ENCODE measurements at places on chromosomes 6 and 20. TPM values are rescaled to one million over a fixed set of nuclear protein-coding genes. Genes with fewer than 3 reads are reported as not detected.

DNA sequence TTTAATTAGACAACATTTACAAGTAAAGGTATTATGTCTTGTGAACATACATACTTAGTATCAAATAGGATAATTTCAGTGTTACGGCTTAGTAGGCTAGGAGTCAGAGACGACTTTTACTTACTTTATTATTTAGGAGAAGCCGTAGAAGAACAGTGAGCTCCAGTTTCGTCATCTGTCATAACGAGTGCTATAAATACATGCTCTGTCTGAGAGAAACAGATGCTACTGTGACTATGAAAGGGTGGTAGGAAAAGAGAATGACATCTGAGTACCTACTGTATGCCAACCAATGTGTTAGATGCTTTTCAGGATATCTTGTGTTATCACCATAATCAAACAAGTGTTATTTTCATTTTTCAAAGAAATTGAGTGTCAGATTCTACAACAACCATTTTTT lies 119.0 kb downstream of the EYA4 start:
- no peak for ATAC-seq

DNA sequence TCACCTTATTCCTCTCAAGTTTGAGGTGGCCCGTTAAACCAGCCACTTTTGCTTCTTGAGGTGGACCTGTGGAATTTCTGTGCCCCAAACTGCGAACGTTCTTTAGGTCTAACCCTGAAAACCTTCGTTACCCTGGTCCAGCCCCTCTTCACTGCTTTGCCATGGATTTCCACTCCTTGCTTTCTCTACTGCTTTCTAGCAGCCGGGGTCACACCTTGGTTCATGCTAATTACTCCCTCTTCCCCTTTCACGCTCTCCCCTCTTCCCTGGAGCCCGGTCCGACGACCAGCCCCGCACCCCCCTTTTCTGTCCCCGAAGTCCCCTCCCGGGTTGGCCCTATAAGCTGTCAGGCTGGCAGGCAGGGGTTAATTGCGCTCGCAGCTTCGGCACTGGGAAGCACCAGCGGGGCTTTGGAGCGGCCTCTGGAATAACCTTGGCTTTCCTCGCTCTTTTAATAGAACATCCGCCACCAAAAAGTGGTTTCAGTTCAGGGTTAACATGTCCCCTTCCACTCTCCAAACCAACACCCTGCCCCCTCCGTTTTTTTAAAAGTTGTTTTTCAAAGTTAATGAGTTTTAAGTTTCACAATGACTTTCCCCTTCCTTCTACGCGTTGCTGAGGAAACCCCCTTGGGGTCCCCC lies 1.4 kb upstream of the HIVEP1 start:
- ATAC-seq: peak; percentile 9

DNA sequence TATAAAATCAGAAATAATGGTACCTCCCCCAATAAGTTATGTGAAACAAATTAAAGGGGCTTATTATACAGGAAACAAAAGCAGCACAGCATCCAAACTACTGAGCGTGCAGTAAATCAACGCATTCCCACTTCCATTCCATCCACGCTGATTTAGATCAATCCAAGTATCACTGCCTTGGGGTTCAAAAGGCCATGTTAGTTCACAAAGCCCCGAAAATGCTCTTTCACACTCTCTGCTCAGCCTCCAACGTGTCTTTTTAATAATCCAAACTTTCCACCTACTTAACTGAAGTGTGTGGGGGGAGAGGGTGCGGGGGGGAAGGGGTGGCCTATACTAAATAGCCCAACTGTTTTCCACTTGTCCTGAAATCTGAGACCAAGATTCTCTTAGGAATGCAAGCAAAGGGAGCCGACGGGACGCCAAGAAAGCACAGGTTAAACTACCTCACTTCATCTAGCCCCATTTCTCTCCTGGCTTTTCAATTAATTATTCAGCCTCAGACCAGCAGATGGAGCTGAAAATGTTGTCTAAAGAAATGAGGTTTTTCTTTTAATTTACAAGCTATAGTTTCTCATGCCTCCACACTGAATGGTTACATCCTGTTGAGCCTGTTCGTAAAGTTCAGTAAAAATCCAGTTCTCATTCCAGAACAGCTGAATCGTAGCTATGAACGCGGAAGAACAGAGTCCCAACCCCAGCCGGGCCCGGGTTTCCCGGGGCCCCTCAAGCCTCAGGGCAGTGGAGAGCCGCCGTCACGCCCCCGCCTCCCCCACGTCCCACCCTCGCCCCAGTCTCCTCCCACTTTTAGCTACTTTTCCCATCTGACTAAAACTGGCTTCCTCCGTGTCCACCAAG lies 1.0 kb upstream of the NXT1 start:
- no peak for ATAC-seq

- ATAC-seq: no peak
Observed at GRCh38 chr6:87654875-87655454, 47.1 kb downstream of the AKIRIN2 start.

DNA sequence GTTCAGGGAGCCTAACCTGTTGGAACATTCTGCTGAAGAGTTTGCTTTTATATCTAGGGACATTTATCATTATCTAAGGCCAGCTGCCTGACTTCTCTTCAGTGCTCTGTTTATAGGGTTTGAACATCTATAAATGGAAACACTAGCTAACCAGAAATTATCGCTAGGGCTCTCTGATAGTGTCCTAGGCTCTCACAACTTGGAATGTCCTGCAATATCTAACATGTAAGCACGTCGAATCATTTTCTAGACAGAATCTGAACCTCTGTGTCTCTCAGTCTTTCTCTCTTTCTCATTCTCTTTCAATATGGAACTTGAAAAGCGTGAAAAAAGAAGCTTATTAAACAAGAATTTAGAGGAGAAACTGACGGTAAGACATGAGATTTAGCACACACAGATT lies 92.5 kb upstream of the MLIP start:
- ATAC-seq: no peak

DNA sequence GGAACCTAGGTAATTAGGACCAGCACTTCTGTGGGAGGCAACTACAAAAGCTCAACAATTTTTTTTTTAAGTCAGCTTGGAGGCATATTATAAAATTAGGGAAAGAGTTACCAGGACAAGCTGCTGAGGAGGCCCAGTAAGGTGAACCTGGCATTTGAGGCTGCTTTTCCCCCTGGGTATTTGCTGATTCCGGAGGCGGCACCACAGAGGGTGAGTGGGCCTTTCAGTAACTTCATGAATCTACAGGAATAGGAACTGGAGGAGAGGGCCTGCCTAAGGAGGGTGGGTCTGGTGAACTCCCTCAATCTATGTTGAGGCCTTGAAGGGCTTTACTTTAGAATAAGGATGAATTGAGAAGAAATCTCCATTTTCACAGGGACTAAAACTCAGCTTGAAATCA lies 14.6 kb downstream of the TSPYL4 start:
- ATAC-seq: no peak

GRCh38 chr6:97626671-97627441 lies 343.8 kb upstream of the MMS22L start:
- ATAC-seq: peak; percentile 41

GRCh38 chr20:32906200-32906599 lies 47.5 kb downstream of the EFCAB8 start:
- ATAC-seq: no peak

DNA sequence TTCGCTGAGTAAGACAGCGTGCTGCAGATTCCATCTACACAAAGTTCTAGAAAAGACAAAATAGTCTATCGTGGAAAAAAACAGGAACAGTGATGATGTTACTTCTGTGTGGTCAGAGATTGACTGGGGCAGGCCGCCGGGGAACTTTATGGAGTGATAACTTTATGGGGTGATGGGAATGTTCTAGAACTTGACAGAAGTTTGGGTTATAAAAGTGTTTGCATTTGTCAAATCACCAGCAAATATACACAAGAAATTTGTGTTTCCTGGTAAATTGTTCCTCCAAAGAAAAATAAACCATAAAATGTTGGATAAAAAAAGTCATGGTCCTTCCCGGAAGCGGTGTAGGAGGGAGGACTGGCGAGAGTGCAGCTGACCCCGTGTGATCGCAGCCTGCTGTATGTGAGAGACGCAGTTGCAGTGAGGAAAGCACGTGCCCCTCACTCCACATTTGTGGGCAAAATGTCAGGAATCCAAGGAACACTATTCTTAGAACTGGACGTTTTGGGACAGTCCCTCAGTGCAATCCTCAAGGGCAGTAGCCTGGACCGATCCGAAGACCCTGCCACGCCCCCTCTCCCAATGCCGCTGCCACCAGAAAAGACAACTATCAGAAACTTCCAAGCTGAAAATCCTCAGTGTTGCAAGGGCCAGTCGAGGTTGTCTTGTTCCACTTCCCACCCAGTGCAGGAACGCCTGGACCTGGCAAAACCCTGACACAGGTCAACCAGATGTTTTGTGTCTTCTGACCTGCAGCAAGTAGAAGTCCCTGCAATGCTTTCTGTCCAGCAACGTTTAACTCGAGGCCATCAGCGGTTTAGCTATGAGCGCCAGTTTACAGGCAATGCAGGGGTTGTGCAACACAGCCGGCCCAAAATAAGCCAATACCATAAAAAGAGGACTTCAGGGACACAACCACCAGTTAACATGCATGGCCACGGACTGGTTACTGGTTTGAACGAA lies 80.5 kb upstream of the QKI start:
- ATAC-seq: no peak

DNA sequence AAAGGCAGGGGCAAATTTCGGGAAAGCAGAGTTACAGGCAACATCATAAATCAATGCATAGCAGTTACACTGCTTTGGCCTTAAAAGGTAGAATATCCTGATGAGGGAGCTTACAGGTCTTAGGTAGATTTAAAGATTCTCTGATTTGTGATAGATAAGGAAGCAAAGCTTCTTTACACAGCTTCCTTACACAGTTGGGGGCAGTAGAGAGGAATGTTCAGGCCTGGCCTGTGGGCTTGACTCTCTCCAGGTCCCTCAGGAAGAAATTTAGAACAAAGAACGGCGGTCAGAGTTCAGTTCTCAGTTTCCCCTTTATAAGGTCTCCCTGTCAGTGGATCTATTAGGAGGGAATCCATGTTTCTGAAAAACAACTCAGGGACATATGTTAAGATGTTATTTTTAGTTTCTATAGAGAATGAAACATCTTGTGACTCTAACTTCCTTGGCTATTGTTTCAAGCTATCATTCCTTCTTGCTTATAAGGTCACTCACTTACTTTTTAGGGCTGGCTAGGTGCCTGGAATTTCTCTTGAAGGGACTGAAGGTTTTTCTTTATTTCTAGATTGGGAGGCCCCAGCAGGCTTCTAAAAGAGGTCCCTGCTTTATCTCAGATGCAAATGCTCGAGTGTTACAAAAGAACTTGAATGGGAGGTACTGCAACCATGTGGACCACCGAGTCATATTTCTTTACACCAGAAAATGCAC lies 11.8 kb downstream of the HLA-B start:
- ATAC-seq: no peak

- ATAC-seq: no peak
Observed at GRCh38 chr20:33192912-33193501, 24.1 kb upstream of the BPIFA3 start.

DNA sequence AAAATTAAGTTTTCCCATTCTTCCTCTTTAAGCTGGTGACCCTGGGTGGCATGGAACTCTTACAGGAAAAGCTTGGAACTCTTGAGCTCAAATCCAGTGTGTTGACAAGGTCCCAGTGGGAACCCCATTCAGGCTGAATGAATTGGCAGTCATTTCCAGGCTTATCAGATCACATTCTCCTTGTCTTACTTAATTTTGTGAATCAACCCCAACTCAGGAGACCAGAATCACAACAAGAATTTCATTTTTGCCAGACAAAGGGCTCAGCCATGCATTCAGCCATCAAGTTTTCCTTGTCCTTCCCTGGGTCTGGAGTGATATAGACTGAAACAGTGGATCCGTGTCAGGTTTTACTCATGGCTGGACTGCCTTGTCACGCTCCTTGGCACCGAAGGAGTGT lies 92.1 kb upstream of the EEF1E1 start:
- ATAC-seq: no peak

DNA sequence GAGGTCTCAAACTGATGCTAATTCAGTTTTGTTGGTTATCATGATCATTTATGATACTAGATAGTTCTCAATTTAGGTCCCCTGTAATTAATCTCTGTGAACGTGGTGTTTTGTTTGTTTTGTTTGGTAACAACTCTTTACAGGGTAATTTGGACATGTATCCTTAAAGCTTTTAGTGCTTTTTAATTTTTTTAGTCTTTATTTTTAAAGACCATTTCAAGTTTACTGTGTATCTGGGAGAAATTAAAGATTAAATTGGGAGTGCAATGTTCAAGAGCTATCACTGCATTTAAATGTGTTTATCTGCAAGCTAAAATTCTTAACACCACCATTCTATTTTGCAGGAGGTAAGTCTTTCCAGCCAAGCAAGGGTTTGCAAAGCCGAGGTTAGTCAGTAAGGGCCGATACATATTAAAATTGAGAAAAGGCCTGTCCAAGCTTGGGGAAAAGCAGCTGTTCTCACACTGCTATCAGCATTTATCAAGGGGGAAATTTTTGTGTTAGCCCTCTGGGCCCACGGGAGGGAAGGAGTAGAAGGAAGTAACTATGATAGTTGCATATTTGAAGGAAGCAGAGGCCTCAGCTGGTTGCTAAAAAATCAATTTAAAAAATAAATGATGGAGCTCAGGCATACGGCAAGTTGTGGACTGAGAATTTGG lies 59.3 kb upstream of the ZNF217 start:
- no peak for ATAC-seq

- ATAC-seq: no peak
Observed at GRCh38 chr6:219641-220198, 72.6 kb upstream of the DUSP22 start.

GRCh38 chr20:47784599-47785310 lies 526 bp downstream of the SULF2 start:
- peak; percentile 40 for ATAC-seq

DNA sequence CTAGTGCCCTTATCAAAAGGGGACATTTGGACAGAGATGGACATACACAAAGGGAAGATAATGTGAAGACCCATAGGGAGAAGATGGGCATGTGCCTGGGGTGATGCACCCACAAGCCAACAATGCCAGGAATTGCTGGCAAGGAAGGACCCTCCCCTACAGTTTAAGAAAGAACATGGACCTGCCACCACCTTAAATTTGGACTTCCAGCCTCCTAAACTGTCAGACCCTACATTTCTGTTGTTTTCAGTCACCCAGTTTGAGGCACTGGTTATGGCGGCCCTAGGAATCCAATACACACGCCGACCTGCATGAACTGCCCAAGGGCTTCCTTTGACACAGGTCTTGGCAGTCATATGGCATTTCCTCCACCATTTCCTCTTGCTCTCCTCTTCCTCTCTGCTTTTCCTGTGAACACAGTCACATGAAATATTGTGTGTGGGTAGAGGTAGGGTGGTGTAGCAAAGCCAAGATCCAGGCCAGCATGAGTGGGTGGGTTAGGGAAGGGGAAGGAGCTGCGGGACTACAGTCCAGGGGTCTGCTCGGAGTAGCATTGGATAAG lies 115.6 kb downstream of the ZDHHC14 start:
- ATAC-seq: no peak

GRCh38 chr6:1066449-1067090 lies 245.3 kb upstream of the FOXQ1 start:
- ATAC-seq: no peak

Gene NINL
- total RNA-seq: 22.9 TPM

Gene ATP9A
- 103 TPM for total RNA-seq

Gene EYA2
- 0.36 TPM for total RNA-seq

Gene PPIL6
- 0.86 TPM for total RNA-seq

Gene GCNT2
- 14.8 TPM for total RNA-seq

Gene TBXT
- 0.13 TPM for total RNA-seq

Gene DPPA5
- total RNA-seq: not detected

Gene TSPO2
- not detected for total RNA-seq

Gene TRDN
- total RNA-seq: not detected

Gene OLIG3
- not detected for total RNA-seq
